Naive thymus-derived CD8-positive, alpha-beta T cell (primary cell): ENCODE measurements at places on chromosomes 12 and 14. TPM values are rescaled to one million over a fixed set of nuclear protein-coding genes. Genes with fewer than 3 reads are reported as not detected.

DNA sequence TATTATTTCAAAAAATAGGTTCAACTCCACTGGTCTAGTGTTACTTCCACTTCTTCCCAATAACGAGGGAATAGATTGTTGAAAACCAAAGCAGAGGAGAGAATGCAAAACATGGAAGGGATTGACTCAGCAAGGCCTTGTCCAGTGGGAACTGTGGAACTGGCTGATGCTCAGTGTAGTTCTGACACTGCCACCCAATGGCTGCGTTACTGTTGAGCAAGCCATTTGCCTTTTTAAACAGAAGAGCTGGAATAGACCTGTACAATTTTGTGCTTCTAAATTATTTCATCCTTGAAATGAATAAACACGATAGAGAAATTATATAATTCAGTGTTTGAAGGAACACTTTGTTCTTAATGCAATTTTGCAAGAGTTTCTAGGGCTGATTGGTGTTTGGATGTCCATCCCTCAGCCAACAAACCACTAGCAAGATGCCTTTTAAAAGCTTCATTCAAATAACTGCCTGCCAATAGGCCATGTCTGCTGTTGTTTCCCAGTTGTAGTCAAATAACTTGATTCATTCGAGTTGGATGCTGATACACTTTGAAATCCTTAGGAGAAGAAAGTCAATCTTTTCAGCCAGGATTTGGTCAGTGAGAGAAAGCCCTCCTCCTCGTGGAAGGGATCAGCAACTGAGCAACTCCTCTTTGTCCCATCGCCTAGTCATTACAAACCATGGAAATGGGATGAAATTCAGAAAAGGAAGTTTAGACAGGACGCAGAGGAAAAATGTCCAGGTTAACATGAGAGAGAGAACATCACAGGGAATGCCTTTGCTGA is 7.3 kb upstream of the MGP start:
- H3K27me3 ChIP-seq, result no peaks in the 10 kb centered on the region
- H3K36me3 ChIP-seq, result no peaks in the 10 kb centered on the region
- no peak overlapping the region for H3K27ac ChIP-seq
- H3K4me1 ChIP-seq, result peaks cover 2% of the 10 kb centered on the region
- DNase-seq, result no peak

DNA sequence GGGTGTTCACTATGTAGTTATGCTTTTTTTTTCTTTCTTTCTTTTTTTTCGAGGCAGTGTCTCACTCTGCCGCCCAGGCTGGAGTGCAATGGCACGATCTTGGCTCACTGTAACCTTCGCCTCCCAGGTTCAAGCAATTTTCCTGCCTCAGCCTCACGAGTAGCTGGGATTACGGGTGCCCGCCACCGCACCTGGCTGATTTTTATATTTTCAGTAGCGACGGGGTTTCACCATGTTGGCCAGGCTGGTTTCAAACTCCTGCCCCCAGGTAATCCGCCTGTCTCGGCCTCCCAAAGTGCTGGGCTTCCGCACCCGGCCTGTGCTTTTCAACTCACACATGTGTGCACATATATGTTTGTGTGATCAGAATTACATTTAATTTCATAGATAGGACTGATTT is 38.9 kb upstream of the AMN start:
- peaks cover 12% of the 10 kb centered on the region for H3K36me3 ChIP-seq
- H3K27me3 ChIP-seq, result no peaks in the 10 kb centered on the region
- H3K27ac ChIP-seq, result no peak overlapping the region
- no peak for DNase-seq
- H3K4me3 ChIP-seq, result no peak overlapping the region

DNA sequence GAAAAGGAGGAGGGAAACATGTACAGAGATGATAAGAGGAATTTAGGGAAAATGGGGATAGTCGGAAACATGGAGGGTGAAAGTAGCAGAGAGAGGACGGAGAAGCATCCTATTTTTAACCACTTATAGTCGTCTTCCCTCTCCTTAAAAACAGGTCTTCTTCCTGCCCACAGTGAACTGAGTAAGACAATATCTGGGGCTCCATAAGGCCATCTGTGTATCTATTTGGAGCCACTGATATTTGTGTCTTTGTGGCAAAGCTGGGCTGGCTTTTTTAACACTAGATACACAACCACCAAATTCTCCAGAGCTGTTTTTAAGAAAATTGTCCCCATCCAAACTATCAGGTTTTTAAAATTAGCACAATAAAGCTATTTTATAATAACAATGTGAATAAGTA is 109.5 kb upstream of the RAP1B start:
- H3K27me3 ChIP-seq, result no peaks in the 10 kb centered on the region
- no peak overlapping the region for H3K4me3 ChIP-seq

- no peak within 1 kb of the TSS for H3K27ac ChIP-seq
- H3K27me3 ChIP-seq, result peaks cover 65% of the 10 kb centered on the region
- DNase-seq, result no peak
- H3K4me1 ChIP-seq, result no peaks in the 10 kb centered on the region
- no peak within 1 kb of the TSS for H3K4me3 ChIP-seq
- H3K36me3 ChIP-seq, result no peaks in the 10 kb centered on the region
These were observed at the start of gene KCNA5 for GRCh38 chr12:5043589-5044419. Gene KCNA5, plus strand, starts transcription at chr12:5043879. Its CDS starts 269 bp downstream, at chr12:5044148.

DNA sequence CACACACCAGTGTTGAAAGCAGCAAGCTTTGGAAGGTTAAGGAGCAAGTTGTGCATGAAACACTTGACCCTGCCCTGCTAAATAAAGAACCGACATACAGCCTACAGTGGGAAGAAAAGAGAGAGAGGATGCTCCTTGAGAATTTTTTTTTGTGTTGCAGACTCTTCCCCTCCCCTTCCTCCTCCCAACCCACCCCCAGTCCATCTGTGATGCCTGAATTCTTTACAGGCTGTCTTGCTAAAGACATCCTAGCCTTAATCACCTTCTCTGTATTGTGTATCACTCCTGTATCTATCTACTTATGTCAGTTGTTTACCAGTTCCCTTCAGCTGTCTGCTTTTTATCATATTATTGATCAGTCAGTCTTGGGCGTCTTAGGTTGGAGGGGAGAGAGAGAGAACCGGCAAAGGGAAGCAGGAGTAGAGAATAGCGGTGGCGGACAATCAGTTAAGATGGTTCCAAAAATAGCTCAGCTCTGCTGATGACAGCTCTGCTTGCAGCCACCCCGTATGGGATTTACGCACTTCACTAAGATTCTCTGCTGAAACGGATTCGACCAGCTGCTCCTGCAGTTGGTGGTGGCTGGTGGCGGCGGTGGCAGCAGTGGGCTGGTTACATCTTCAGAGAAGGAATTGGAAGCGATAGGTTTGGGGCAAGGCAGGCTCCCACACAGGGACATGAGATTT is 664.7 kb downstream of the NRXN3 start:
- H3K27ac ChIP-seq, result no peak overlapping the region
- peaks cover 6% of the 10 kb centered on the region for H3K27me3 ChIP-seq
- H3K4me1 ChIP-seq, result no peaks in the 10 kb centered on the region
- no peak overlapping the region for H3K4me3 ChIP-seq

DNA sequence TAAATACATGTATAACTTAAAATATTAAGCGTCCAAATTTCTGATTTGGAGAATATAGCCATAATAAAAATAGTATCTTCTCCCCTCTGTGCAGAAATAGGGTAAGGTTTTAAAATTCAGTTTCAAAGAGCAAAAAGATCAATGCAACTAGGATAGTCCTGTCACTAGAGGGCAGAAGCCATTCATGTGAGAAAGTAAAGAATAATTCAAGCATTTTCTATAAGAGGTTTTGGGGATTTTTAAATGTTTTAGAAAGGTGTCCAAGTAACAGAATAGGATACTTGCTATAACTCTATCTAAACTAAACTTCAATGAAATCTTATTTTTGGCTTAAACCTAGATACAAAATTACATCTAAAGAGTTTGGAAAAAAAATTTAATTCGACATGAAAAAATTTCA is 50.3 kb downstream of the ADAMTS20 start:
- DNase-seq, result no peak
- H3K4me3 ChIP-seq, result no peak overlapping the region
- no peaks in the 10 kb centered on the region for H3K4me1 ChIP-seq
- no peaks in the 10 kb centered on the region for H3K36me3 ChIP-seq
- H3K27me3 ChIP-seq, result peaks cover 3% of the 10 kb centered on the region

DNA sequence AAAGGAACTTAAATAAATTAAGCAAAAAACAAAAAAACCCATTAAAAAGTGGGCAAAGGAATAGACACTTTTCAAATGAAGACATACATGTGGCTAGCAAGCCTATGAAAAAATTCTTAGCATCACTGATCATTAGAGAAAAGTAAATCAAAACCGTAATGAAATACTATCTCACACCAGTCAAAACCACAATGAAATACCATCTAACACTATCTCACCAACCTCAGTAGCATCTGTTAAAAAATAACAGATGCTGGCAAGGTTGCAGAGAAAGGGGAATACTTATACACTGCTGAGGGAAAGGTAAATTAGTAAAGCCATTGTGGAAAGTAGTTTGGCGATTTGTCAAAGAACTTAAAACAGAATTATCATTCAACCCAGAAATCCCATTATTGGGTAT is 381.1 kb downstream of the FLRT2 start:
- no peak for DNase-seq
- H3K4me1 ChIP-seq, result no peaks in the 10 kb centered on the region
- peaks cover 10% of the 10 kb centered on the region for H3K27me3 ChIP-seq
- H3K4me3 ChIP-seq, result no peak overlapping the region
- no peaks in the 10 kb centered on the region for H3K36me3 ChIP-seq

DNA sequence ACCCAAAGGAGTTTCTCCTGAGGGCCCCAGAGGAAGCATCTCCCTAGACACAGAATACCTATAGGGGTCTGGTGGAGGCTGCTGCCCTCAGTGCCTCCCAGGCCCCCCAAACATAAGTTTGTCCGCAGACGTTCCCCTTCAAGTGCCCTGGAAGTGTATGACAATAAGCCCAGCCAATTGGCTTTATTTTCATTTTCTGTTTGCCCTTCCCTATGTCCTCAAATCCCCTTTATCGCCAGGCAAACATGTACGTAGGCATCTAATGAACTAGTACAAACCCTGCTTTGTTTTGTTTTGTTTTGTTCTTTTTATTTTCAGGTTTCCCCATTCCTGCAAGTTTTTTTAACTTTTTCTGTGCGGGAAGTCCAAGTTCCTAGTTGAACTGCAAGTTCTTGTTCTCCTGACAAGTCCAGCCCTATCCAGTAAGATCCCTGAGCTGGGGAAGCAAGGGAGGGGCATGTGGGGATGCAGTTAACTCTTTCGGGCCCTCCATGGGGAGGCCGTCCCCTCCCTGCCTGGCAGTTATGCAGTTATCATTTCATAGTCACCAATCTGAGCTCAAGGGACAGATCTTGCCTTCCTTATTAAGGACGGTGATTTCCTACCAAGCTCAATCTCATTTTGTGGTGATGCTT is 141.9 kb downstream of the KCNA5 start:
- H3K36me3 ChIP-seq, result no peaks in the 10 kb centered on the region
- no peak overlapping the region for H3K4me3 ChIP-seq
- DNase-seq, result no peak
- H3K4me1 ChIP-seq, result no peaks in the 10 kb centered on the region

- H3K27ac ChIP-seq, result no peak overlapping the region
- H3K36me3 ChIP-seq, result no peaks in the 10 kb centered on the region
- H3K4me3 ChIP-seq, result peak overlapping the region; percentile 90
- H3K27me3 ChIP-seq, result peaks cover 12% of the 10 kb centered on the region
These were observed 1.1 kb upstream of the FAR2 start for GRCh38 chr12:29147731-29148595.

- H3K4me1 ChIP-seq, result no peaks in the 10 kb centered on the region
- no peak overlapping the region for H3K4me3 ChIP-seq
- H3K27ac ChIP-seq, result no peak overlapping the region
These were observed 406.6 kb upstream of the SYT1 start for GRCh38 chr12:78457938-78458337.

The FGFR1OP2 gene
- 74.4 TPM for total RNA-seq

The WNT5B gene
- total RNA-seq, result not detected

The ALDH1L2 gene
- total RNA-seq, result 0.14 TPM

The MSI1 gene
- not detected for total RNA-seq

The RPS29 gene
- 3,084 TPM for total RNA-seq

The GARIN6 gene
- not detected for total RNA-seq

The ULK1 gene
- total RNA-seq, result 54.4 TPM

The KRT6C gene
- total RNA-seq, result not detected
